ENCODE measurements at places on chromosomes 1 and 21. TPM values are rescaled to one million over a fixed set of nuclear protein-coding genes. Genes with fewer than 3 reads are reported as not detected.

Gene GIPC2
- not detected for total RNA-seq

Gene EPHA10
- total RNA-seq, result 0.91 TPM

Gene RGS5
- 0.66 TPM for total RNA-seq

Gene PLEKHN1
- 7.6 TPM for total RNA-seq

Gene CCDC185
- total RNA-seq, result 0.08 TPM

Gene CAMTA1
- total RNA-seq, result 73.5 TPM

Gene A3GALT2
- total RNA-seq, result not detected

Gene LDLRAP1
- total RNA-seq, result 8.6 TPM

All from A549 treated with CORT108297 at 1 μM for 4 hours (cell line).